Muscle of arm (tissue), 14 donors: ENCODE measurements at places on chromosomes 7 and 10. TPM values are rescaled to one million over a fixed set of nuclear protein-coding genes. Genes with fewer than 3 reads are reported as not detected.

Gene EPHB6
- polyA plus RNA-seq = 34.3 TPM

Gene LRRD1
- 0.13 TPM for polyA plus RNA-seq

Gene NUTM2E
- not detected for polyA plus RNA-seq

Gene CXCL12
- polyA plus RNA-seq = 387 TPM

Gene OPALIN
- polyA plus RNA-seq = not detected

Gene NCOA4
- polyA plus RNA-seq = 126 TPM

Gene FAM241B
- 0.34 TPM for polyA plus RNA-seq

Gene TACC2
- 129 TPM for polyA plus RNA-seq

Gene FAM170B
- polyA plus RNA-seq = not detected

Gene AGR3
- polyA plus RNA-seq = not detected

Gene GRB10
- polyA plus RNA-seq = not detected

Gene LIPM
- not detected for polyA plus RNA-seq

Gene ERVW-1
- 0.90 TPM for polyA plus RNA-seq

Gene AS3MT
- 14.3 TPM for polyA plus RNA-seq

Gene ATG9B
- polyA plus RNA-seq = 0.51 TPM

Gene STAG3
- polyA plus RNA-seq = 11.0 TPM

Gene ADGRA1
- not detected for polyA plus RNA-seq

Gene PAX4
- not detected for polyA plus RNA-seq

Gene ASIC3
- polyA plus RNA-seq = 4.0 TPM

Gene AQP1
- 115 TPM for polyA plus RNA-seq

Gene KCNIP2
- polyA plus RNA-seq = 2.1 TPM
